ENCODE measurements at places on chromosomes 16 and 17. TPM values are rescaled to one million over a fixed set of nuclear protein-coding genes. Genes with fewer than 3 reads are reported as not detected.

OR1E1 gene
- total RNA-seq = not detected

KRT12 gene
- not detected for total RNA-seq

C17orf67 gene
- total RNA-seq = 0.19 TPM

GRCh38 chr17:46822388-46822921, 4.0 kb upstream of the WNT3 start:
- H3K27ac ChIP-seq = no peak overlapping the region
- H3K4me1 ChIP-seq = peaks cover 15% of the 10 kb centered on the region
- H3K36me3 ChIP-seq = no peaks in the 10 kb centered on the region
- H3K4me3 ChIP-seq = no peak overlapping the region

DNA sequence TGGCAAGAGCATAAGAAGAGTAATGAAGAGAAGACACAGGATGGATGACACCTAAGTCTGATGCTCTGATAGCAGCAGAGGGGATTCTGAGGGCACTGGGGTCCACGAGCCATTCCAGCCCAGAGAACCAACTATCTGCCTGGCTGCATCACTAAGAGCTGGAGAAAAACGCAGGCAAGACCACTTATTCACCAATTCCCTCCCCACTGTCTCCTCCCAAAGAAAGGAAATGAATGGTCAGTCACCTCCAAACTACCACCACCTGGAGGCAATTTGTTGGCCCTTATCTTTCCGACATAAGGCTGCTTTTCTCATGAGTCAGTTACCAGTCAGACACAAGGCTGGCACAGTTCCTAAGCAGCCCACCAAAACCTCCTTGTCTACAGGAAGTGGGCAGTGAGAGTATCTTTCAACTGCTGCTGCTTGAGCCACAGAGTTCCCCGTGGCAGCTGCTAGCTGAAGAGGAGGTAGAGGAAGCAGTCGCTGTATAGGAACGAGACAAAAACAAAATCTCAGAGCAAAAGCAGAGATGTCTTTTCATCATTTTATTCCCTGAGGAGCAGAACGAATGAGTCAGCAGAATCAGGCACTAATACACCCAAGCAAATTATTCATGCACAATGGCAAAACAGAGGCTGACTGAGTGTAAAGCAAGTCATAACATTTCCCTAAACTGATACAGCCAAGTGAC, 111.1 kb downstream of the SMG6 start:
- no peaks in the 10 kb centered on the region for H3K36me3 ChIP-seq
- DNase-seq = no peak
- peak overlapping the region; percentile 47 for H3K27ac ChIP-seq
- H3K4me3 ChIP-seq = no peak overlapping the region

DNA sequence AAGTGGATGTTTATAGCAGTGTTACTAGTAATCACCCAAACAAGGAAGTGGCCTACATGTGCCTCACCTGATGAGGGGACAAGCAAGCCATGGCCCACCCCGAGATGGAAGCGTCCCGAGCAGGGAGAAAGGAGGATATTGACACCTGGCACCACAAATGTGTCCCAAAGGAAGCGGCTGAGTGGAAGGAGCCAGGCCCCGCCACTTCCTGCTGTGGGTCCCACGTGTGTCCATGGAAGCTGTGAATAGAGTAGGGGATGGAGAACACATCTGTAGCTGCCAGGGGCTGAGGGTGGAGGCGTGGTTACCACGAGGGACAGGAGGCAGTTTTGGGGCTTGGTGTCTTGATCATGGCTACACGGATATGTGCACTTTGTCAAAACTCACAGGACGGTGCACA, 49.2 kb downstream of the KCNJ12 start:
- H3K27ac ChIP-seq = no peak overlapping the region
- no peak for DNase-seq
- no peaks in the 10 kb centered on the region for H3K36me3 ChIP-seq
- no peaks in the 10 kb centered on the region for H3K27me3 ChIP-seq
- H3K4me3 ChIP-seq = no peak overlapping the region
- no peaks in the 10 kb centered on the region for H3K4me1 ChIP-seq

DNA sequence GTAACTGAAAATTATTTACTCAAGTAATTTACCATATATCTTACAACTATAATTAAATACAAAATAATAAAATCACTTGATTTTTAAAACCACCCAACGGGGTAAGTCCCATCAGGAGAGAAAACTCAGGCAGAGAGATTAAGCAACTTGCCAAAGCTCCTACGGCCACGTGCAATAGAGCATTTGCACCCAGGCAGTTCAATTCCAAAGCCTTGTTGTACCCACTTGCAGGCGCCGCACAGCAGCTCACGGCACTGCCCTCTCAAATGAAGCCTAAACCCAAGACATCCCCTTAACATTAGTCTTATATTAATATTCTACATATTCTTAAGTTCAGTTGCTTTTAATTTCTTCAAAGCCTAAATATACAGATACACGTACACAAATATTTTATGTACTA, 75.7 kb downstream of the SPAG9 start:
- no peak for DNase-seq
- no peaks in the 10 kb centered on the region for H3K36me3 ChIP-seq
- H3K27me3 ChIP-seq = no peaks in the 10 kb centered on the region
- H3K27ac ChIP-seq = no peak overlapping the region
- H3K4me1 ChIP-seq = peaks cover 2% of the 10 kb centered on the region

- H3K4me3 ChIP-seq = no peak overlapping the region
- no peaks in the 10 kb centered on the region for H3K4me1 ChIP-seq
- DNase-seq = peak; percentile 34
- no peak overlapping the region for H3K27ac ChIP-seq
Measured at GRCh38 chr17:49557312-49558024, 18.2 kb upstream of the NXPH3 start.
